ENCODE measurements at places on chromosomes 4 and X.

GRCh38 chr4:142331646-142332045 is 514.5 kb downstream of the INPP4B start:
- DNase-seq = no peak

GRCh38 chr4:151931563-151931962 is 170.8 kb upstream of the GATB start:
- DNase-seq = no peak

DNA sequence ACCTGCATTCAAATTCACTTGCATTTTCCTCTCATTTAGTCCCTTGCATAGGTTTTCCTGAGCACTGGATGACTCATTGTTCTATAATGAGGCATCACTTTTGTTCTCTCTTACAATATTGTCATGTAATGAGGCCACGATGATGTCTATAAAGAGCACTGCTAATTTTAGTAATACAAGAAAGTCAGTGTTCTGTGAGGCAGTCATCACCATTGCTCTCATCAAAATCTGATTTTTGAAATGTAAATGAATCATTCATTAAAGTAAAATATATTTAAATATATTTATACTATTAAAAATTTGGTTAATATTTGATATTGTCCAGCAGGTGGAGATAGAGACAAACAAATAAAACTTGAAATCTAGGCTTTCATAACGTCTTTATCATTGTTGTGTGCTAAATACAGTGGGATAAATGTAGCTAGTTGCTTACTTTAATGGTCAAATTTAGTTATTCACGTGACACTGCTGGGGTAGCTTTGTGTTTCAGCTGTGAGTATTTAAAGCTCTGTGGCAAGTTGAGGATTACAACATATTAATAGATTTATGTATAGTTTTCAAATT is 15.4 kb downstream of the HMGB2 start:
- DNase-seq = no peak

- no peak for DNase-seq
Observed at GRCh38 chr4:46986922-46987638, 6.3 kb downstream of the GABRA4 start.

DNA sequence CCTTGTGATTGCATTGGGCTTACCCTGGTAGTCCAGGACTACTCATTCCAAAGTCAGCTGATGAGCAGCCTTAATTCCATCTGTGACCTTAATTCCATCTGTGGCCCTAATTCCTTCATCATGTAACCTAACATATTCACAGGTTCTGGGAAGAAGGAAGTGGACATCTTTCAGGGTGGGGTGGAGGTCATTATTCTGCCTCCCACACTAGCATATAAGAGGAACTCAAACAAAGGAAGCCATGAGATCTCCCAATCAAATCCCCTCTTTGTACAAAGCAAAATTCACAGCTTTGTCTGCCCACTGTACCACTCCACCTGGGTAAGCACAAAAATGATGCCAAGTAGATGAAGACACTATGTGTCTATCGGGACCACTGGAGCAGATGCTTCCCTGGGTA is 87.3 kb downstream of the SLC2A9 start:
- DNase-seq = no peak

- DNase-seq = no peak
Observed at GRCh38 chr4:65971686-65972085, 301.4 kb upstream of the EPHA5 start.

GRCh38 chr4:96317891-96318290 is 478.0 kb downstream of the PDHA2 start:
- no peak for DNase-seq

DNA sequence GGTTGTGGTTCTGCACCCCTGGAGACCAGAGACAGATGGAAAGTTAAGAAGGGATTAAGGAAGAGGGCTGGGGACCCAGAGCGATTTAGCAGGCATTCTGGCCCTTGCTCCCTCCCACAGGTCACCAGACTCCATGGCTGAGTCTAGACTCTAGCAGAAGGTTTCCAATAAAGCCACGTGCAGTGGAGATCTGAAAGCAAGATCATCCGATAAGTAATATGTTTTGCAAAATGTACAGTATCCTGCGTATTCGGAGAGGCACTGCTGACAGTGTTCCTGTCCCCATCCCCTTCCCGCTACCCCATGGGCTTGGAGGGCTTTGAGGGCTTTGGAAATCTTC is 531 bp upstream of the GPRIN3 start:
- no peak for DNase-seq

- no peak for DNase-seq
Observed at GRCh38 chr4:166657261-166657660, 577.0 kb downstream of the SPOCK3 start.

DNA sequence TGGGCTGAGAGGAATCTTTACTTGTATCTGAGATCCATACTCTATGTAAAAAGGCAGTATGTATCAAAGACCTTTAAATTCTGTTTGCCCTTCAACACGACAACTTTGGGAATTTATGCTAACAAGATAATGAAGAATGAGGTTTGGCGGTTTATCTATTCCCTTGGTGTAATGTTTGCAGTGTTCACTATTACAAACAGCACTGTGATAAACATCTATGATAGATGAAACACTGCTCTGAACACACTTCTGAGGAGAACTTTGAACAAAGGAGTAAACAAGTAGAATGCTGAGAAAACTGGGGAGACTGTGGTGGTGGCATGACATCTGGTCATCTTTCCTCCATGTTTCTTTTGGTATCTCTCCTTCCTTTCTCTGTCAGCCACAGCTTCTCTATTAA is 126.9 kb downstream of the PDE5A start:
- DNase-seq = no peak

DNA sequence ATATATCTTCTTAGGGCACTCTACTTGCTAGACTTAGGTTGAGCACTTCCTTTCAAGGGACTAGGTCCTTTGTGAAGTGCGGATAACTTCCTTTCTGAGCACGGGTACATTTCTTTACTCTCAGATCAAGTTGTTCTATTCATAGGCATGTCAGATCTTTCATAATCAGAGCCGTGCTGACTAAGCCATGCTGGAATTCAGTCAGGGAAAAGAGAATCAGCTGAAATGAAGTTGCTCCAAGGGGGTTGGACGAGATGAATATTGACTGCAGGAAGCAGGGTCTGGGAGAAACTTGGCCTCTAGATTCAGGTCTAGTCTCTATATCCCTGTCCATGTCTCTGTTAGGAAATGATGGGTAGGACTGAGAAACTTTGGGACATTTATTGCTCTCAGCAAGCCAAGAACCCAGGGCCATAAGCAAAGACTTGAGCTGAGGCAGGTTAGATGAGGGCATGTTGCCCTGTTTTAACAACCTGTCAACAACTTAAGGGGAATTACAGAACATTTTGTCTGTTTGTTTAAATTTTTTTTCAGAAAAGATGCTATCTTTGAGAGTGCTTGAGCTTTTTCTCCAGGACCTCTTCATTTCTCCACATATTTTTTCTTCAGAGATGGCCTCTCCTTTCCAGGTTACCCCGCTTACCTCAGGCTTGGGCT is 28.3 kb downstream of the AREG start:
- DNase-seq = no peak

GRCh38 chrX:71640002-71640401 is 21.7 kb upstream of the CXCR3 start:
- no peak for DNase-seq

- DNase-seq = no peak
Observed at GRCh38 chr4:159460371-159460770, 357.5 kb downstream of the RAPGEF2 start.

GRCh38 chr4:3040452-3041191 is 33.7 kb downstream of the HTT-AS start:
- DNase-seq = no peak

- DNase-seq = peak; percentile 86
Observed at GRCh38 chr4:143082701-143083100, 102.0 kb upstream of the USP38 start.

DNA sequence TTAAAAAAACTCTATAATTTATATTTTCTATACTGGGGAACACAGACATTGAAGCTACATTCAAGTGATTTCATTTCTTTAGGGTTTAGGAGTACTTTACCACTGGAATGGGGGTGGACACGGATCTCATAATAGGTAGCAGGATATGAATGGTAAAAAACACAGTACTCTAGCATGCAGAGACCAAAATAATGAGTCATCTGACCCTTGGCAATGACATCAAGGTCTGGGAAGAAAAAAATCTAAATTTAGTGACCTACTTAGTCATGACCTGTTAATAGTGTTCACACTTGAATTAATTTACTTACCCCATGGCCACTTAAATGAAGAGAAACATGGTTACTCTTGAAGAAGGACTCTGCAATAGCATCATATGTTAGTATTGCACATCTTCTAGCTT is 187.9 kb downstream of the EPHA5 start:
- DNase-seq = no peak

- no peak for DNase-seq
Observed at GRCh38 chr4:85187106-85187505, 220.6 kb upstream of the WDFY3 start.

DNA sequence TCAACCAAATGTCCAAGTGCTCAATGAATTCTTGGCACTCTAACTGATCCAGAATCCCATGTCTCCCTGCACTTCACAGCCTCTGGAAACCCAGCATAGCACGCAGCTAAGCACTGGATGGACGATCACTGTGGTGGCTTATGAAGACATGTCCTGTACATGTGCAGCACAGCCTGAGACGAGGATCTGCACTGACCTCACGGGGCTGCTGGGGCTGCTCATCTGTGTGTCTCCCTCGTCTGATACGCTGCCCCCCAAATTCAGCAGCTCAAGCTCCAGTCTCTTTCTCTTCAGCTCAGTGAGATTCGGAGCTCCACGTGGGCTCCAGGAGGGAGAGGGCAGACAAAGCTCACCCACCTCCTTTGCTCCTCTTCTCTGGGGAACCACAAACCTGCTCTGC is 126.9 kb downstream of the CPZ start:
- no peak for DNase-seq

- peak; percentile 64 for DNase-seq
Observed at GRCh38 chrX:129637217-129638109, 17.3 kb downstream of the APLN start.

DNA sequence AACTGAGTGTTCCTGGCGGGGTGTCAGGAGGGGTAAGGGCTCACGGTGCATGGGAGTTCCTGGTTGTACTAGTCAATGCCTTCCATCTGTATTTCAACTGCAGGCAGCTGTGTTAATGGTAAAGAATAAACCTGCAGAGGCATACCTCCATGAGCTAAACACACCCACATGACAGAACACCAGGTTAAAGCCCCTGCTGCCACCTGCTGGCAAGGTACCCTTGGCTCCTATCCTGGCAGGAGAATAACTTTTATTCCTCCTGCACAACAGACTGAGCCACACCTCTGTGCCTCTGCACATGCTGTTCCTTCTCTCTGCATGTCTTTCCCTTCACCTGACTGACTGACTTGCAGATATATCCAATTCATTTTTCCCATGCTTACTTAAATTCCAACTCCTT is 11.1 kb downstream of the ITIH6 start:
- no peak for DNase-seq

DNA sequence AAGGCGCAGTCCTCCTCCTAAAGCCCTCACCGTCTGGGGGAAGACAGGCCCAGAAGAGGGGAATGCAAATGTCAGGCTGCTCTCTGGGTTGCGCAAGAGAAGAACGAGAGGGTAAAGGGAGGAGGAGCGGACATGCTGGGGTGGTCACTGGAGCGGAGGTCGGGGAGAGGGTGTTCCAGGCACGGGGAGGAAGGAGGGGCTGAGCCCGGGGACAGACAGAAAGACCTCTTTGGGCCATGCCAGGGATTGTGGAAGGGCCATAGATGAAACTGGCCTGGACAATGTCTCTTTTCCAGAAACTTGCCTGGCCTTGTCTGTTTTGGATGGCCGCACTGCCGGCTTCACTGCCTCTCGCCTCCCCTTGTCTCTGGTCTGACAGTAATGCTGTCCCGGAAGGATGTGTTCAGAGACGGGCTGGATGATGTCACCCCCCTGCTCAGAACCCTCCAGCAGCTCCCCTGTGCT is 121.0 kb downstream of the SORCS2 start:
- no peak for DNase-seq

DNA sequence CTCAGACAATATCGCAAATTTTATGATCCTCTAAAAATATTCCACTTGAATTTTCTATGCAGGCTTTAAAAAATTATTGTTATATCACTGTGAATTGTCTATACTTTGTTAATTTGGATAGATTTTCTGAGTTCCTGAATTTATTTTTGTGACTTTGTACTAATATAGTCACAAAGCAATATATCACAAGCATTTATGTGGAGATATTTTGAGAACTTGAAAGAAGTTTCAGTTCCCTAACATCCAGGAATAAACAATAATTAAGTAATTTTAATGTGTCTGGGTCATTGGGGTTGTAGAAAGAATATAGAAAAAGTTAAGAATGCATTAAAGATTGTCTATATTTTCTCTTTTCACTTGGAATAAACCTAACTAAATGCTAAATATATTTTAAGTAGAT is 32.0 kb downstream of the CXCL8 start:
- no peak for DNase-seq

DNA sequence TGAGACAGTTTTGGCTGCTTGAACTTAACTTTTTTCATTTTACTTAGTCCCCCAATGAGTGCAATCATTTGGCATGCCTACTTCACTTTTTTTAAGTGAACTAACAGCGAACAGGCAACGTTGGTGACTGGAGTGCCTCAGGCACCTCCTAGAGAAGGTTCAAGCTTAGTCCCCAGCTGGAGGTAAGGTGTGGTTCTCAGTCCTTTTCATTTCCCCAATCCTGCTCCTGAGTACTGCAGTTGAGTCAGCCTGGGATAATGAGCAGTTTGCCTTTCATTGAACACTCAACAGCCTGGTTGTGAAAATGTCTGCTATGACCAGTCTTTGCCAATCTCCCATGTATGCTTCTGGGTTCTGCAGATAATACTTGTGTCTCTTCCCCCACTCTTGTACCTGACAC is 109.5 kb downstream of the CDKL5 start:
- DNase-seq = no peak

- DNase-seq = no peak
Observed at GRCh38 chrX:10755439-10756334, 135.3 kb upstream of the MID1 start.

GRCh38 chr4:6694177-6694901 is 661 bp downstream of the S100P start:
- DNase-seq = no peak

DNA sequence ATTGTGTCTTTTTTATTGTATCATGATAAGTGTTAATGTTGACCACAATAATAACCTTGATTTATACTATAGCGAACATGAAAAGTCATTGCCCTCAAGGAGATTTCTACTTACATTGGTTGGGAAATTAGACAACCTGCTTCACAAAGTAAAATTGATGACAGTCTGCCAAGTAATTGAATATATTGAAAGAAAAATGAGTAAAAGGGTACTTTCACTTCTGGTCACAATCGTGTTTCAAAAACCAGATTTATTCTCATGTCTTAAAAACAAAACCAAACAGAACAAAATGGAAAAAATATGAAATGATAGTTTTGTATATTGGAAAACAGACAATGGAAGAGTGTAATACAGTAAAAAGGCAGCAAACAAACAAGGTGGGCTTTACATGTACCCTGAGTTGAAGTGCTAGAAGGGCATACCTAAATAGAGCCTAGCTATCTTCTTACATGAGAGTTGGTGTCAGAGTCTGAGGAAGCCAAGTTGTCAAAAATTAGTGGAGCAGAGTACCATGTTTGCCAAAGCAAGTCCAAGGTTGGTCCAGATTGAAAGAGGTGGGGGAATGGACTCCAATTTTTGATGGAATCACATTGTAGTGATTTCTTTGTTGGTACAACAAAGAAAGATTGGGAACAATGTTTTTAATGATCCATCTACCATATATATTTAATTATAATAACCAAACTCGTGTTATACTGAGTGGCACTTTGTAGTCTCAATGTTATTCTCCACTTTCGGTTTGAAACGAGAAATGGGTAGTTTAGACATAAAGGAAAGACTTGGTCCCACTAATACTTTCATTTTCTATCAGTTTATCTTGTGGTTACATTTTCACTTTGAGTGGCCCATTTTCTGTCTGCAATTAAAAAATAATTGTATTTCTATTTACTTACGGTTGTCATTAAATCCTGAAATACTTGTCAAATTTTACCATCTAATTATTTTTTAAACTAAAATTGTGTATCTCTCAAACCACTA is 775.6 kb downstream of the STIM2 start:
- no peak for DNase-seq
